Smooth muscle cell of trachea (primary cell): ENCODE measurements at places on chromosomes 7 and 10. TPM values are rescaled to one million over a fixed set of nuclear protein-coding genes. Genes with fewer than 3 reads are reported as not detected.

BLVRA gene
- 51.9 and 67.6 TPM in 2 replicates for total RNA-seq

EPC1 gene
- 14.7 and 19.8 TPM in 2 replicates for total RNA-seq

C7orf57 gene
- not detected in 2 replicates for total RNA-seq

ADCYAP1R1 gene
- not detected in 2 replicates for total RNA-seq

PIP gene
- total RNA-seq, result not detected in 2 replicates

FAM25G gene
- not detected in 2 replicates for total RNA-seq

UNC5B gene
- 12.9 and 34.2 TPM in 2 replicates for total RNA-seq

SPDYE1 gene
- not detected in 2 replicates for total RNA-seq
